ENCODE measurements at places on chromosomes 12 and 14.
A peak's percentile ranks its signal among the peaks of the same experiment; 100 is the strongest.

GRCh38 chr12:117011988-117012805, 87.0 kb downstream of the TESC start:
- no peak for DNase-seq

DNA sequence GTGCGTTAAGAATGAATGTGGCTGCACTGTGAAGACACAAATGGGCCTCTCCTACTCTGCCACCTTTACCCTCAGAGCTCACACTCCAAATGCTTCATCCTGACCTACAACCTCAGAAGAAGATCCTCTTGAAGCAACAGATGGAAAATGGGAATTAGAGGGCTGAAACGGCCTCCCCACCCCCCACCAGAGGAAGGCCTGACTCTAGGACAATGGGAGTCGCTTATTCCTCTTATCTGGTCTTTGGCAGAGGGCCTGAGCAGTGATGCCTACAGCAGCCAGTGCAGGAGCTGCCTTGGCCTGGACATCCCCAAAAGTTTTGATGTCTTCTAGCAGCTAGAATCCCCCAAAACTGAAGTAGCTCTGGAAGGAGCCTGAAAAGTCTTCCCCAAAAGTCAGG, 29.2 kb downstream of the BTBD7 start:
- DNase-seq, result no peak

GRCh38 chr14:74382231-74382630, 34.0 kb downstream of the VRTN start:
- DNase-seq, result no peak

GRCh38 chr12:65460063-65460462, 181.6 kb downstream of the MSRB3 start:
- no peak for DNase-seq

DNA sequence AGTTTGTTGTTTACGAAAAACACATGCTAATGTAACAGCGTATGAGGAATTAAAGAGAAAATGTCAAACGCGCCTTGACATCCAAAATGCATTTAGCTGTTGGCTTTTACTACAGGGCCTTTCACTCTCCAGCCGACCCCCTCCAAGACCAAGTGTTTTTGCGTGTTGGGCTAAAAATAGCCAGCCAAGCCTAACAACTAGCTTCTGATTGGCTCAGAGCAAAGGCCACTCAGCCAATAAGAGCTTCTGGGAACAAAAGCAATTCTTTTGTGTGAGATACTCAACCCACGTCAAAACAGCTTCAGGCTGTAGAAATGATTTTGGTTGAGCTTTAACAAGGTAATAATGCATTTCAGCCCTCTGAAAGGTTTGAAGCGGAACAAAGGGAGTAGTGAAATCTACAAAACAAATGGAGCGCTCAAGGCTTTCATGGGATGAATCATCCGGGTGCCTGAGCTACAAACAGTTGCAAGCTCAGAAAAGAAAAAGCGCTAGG, 198.7 kb upstream of the DCN start:
- peak; percentile 92 for DNase-seq

DNA sequence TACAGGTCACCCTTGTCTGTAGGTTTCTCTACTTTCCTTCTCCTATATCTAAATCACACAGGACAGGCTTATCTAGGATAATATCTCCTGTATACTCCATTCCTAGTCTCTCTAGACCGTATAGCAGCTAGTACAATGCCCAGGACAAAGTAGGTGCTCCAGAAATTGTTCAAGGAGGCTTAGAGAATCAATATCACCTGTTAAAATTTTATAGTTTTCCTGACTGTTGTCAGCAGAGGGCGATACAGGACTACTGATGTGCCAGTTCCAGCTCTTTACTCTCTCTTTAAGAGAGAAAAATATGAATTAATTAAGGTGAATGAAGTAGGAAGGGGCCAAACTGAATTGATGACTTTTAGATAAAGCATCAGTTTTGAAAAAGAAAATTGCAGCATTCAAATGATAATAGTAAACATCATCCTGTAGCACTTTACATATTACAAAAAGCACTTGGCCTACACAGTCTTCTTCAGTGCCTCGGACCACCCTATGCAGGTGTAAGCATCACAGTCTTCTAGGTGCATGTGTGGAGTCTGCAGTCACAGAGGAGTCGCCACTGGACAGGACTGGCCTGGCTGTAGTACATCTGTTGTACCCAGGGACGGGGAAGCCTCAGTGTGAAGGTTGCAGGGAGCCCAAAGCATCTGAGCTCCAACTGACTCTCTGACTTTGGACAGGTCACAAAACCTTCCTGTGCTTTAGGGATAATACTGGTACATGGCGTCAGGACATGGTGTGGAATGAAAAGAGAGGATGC, 61.9 kb upstream of the MAX start:
- DNase-seq, result no peak

DNA sequence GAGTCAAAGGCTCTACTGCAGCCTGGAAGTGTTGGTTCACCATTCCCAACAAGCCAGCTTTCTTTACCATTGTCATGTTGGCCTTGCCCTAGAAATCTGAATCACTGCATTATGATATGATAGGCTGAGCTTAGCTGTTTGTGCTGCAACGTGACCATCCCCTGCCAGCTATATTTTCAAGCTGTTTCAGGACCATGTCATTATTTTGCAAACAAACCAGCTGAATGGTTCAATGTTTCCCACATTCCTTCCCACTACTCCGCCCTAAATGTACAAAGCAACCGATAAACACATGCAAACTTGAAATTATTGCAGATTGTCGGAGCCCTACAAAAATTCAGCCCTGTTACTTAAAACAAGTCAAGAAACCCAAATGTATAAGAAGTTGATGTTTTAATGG, 136.1 kb downstream of the KICS2 start:
- no peak for DNase-seq

DNA sequence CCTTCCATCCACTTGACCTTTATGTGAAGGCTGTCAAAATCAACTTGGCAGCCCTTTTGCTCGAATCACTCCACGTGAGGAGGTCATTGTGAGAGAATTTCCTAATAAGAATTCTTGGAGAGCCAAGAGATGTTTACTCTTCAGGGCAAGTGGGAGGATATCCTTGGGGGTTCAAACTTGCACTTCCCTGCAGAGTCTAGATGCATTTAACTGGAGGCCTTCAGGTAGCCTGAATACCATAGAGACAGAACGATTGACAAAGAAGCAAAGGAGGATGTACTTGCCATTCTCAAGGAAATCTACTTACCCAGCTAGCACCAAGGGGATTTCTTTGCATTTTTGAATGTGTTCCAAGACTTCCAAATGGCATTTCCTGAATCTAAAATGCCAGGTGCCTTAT, 1702.6 kb upstream of the FLRT2 start:
- no peak for DNase-seq

DNA sequence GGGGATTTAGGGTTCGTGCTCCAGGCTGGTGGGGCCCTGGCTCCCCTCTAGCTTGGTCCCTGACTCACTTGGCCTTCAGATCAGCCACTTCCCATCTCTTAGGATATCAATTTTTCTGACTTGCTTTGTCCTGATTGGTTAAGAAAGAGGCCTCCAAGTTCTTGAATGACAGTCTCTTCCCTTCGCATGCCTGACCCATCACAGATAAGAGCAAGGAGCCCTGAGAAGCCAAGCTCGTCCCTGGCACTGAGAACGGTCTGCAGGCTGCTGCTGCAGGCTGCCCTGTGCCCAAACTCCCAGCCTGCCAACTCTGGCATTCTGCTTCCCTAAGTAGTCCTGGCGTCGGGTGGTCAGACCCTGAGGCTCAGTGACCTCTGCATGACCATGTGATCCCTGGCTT, 794 bp upstream of the LRTM2 start:
- no peak for DNase-seq

GRCh38 chr12:114812858-114813761, 129.1 kb upstream of the TBX3 start:
- DNase-seq, result no peak

DNA sequence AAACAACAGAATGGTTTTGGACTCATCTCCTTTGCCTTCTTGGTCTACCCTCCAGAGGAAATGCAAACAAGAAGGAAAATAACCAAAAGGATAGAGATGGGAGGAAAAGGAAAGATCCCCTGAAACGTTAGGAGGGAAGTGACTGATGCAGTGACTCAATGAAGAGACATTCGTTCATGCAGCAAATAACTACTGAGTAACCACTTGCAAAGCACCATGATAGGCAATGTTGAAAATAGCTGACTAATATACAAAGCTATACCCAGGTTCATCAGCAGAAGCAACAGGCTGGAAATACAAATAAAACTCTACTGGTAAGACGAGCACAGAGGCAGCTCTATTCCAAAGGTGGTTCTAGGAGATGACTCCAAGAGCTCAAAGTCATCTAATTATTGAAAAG, 41.8 kb downstream of the R3HDM2 start:
- DNase-seq, result no peak

DNA sequence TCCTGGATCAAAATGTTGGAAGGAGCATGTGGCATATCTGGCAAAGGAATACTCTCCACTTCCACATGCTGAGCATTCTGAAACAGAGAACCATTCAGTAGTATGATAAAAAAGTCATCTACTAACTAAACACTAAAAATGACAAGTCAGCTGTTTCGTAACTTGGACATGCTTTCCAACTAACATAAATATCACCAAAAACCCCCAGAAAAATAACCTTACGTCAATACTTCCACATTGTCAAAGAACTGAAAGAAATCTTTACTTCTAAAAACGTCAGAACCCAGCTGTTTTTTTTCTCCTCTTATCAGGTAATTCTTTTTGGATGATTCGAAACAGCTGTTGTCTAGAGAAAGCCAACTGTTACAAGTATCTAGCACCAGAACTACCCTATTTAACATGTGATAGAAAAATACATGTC, 8.2 kb downstream of the WBP11 start:
- no peak for DNase-seq

Data from forelimb muscle (tissue), 1 donor.